ENCODE measurements at places on chromosomes 5 and 9.
A peak's percentile ranks its signal among the peaks of the same experiment; 100 is the strongest.

- DNase-seq = no peak
These were observed 97.6 kb downstream of the BARX1 start for GRCh38 chr9:93857528-93857927.

DNA sequence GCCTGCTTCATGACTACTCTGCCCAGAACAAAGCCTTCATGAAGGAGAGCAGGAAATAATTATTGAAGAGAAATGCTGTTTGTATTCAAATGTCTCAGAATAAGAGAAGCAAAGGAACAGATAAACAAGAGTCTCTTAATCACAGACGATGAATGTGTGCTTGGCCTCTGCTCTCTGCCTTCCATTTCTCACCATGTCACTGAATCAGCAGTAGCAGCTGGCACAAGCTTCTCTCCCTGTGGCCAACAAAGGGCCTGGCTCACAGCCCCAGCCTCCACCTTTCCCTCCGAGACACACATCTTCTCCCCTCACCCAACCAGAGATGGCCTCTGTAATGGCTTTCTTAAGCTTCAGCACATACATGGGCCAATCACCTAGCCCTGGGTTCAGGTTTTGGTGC, 128.1 kb upstream of the SLIT3 start:
- DNase-seq = no peak

DNA sequence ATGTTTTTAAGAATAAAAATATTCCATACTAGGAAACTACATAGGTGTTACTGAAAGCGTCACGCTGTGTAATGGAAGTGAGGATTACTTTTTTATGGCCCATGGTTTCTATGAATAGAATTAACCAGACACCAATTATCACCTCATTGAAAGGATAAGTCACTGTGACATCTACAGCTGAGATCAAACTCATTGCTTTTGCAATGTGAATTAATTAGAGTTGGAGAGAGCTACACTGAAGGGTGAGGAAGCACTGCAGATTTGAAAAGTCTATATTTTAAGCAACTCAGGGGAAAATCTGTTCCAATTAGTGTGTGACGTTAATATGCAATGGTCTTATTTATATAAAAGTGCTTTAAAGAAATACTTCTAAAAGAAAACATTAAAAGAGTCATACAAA, 1300.1 kb upstream of the DMAC1 start:
- no peak for DNase-seq

- no peak for DNase-seq
These were observed 52.7 kb upstream of the CCNG1 start for GRCh38 chr5:163384669-163385068.

DNA sequence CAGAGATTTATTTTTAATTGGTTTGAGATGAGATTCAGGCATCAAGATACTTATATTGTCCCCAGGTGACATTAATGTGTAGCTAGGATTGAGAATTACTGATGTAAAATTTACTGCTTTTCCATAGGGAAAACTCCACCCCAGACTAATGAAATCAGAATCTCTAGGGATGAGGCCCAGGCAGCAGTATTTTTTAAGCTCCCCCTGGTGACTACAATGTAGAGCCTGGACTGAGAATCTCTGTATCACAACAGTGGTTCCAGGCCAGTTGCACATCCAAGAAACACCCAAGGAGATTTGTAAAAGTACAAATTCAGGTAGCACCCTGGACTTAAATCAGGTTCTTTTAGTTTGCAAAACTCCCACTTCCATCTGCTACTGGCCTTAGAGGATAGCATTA, 185.7 kb downstream of the MARCHF11 start:
- DNase-seq = no peak

DNA sequence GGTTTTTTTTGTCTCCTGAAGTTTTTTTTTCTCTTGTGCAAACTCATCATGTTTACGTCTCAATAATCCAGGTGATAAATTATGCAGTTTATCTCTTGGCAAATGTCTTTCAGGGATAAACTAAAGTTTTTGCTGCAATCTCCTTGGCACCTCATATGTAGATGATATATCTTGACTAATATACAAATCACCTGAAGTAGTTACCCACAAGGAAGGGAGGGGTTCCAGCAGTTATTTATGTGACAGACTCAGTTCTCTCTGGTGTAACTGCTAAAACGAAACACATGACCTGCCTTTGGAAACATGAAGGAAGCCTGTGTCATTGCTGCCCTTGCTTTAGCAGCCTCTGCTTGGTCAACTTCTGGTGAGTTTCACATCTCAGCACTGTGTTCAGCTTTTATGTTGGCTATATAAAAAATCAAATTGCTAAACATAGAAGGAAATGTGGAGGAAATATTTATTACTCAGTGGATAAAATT, 39.3 kb upstream of the KIAA1958 start:
- DNase-seq = no peak

- no peak for DNase-seq
These were observed 4.4 kb upstream of the SLIT3 start for GRCh38 chr5:169305366-169305765.

DNA sequence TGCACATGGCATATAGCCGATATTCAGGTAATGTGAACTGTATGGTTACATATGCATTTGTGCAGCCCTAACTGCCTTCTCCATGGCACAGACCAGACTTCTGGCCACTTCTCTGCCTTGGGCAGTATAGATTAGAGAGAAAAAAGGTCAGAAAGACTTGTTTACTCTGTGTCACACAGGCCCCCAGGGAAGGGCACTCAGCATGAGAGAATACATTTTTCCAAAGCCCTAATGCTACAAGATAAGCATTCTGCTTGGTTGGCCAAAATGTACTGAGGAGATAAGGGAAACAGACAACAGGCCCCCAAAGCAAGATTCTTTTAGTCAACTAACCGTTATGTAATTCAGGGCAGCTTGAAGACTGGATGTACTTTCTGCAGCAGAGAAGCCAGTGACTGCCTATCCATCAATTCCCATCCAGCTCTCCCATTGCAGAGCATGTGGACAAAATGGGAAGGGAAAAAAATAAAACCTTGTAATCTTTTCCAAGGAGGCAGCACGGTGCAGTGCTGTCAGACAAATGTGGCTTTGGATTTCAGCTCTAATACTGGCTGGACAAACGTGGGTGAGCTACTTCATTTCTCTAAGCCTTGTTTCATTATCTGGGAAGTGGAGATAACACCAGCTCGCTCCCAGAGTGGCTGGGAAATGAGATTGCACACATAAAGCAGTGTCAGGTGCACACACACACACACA, 205.9 kb downstream of the NSG2 start:
- no peak for DNase-seq

- no peak for DNase-seq
These were observed 16.4 kb downstream of the ZSWIM6 start for GRCh38 chr5:61348447-61348846.

- DNase-seq = no peak
These were observed 193.1 kb downstream of the PAX5 start for GRCh38 chr9:36840898-36841536.

- no peak for DNase-seq
These were observed 19.7 kb downstream of the RAI14 start for GRCh38 chr5:34675857-34676256.

GRCh38 chr5:67817652-67818051, 397.9 kb upstream of the PIK3R1 start:
- DNase-seq = no peak

DNA sequence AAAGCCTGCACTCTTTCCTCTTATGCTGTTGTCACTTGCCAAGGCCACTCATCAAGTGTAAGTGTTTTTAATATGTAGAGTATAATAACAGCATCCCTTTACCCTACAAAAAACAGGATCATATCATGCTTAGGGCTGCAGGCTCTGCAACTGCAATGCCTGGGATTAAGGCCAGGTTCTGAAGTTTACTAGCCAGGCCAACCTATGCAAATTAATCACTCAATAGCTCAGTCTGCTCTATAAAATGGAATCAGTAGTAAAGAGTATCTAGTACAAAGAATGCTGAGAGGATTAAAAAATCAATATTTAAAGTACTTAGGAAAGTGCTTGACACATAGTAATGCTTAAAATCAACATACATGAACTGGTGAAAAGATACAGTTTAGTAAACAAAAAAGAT, 253.3 kb downstream of the EDIL3 start:
- DNase-seq = no peak

DNA sequence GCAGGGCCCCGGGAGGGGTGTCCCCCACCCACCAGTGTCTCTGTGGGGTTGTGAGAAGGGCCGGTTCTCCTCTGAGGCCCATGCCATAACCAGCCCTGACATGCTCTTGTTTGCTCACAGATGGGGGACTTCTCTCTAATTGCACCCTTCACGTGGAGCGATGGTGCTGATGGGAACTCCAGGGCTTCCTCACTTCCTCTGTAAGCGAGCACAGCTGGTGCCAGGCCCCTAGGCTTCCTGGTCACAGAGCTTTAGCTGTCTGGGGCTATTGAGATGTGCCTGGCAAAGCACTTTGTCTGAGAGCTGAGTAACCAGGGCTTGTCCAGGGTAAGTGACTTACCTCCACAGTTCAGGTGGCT, 36.4 kb downstream of the PHF2 start:
- no peak for DNase-seq

- no peak for DNase-seq
These were observed 757.7 kb upstream of the SEMA6A start for GRCh38 chr5:117332341-117332740.

GRCh38 chr5:53482717-53483638, 2.5 kb downstream of the FST start:
- no peak for DNase-seq

DNA sequence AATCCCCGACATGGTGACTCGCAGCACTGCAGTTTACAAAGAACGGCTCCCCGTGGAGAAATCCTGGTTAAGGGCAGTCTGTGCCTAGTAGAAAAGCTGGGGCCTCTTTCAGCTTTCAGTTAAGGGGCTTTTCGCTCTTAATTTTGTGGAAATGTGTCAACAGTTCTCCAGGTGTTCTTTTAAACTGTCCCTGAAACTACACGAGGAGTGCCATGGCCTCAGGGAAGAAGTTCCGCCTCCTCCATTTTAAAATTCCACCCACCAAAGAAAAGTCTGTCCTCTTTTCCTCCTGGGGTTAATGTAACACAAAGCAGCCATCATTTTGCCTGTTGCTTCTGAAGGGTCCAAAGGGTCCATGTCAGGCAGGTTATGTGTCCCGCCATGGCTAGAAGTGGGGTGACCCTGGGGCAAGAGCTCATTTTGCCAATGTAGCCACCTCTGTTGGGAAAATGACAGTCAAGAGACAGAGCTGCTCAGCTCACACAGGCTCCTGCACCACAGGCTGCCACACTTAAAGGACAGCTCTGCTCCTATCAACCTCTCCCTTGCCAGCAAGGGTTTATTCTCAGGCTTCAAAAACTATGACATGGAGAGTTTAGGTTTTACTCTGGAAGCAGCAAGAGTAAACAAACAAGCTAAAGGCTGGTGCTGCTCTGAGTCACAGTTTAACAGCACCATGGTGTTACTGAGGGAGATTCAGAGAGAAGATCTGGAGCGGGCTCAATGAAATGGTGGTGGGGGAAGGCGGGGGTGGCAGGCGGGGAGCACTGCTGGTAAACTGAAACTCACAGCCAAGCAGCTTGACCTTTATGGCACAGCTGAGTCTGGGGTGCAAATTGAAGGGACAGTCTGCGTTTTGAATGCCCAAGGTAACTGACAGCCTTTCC, 3.2 kb downstream of the WHRN start:
- DNase-seq = no peak

GRCh38 chr9:84567805-84568204, 101.7 kb upstream of the NTRK2 start:
- DNase-seq = no peak

- no peak for DNase-seq
These were observed 80.1 kb downstream of the ZCCHC7 start for GRCh38 chr9:37200433-37201005.

DNA sequence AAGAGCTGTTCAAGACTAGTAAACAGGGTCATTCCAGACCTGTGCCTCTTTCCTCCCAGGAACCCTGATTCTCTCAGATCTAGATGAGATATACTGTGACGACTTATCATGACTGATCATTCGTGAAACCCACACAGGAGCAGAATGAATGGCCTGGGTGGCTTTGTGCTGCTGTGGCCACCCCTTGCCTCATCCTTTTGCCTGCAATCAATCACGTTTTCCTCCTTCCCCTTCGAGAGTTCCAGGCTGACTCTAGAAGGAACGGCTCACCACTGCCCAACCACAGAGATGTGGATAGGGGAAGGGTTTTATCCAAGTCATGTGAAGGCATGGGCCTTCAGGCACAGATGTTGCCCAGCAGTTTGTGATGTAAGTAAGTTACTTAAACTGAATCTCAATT, 5.8 kb downstream of the ANXA6 start:
- DNase-seq = no peak

DNA sequence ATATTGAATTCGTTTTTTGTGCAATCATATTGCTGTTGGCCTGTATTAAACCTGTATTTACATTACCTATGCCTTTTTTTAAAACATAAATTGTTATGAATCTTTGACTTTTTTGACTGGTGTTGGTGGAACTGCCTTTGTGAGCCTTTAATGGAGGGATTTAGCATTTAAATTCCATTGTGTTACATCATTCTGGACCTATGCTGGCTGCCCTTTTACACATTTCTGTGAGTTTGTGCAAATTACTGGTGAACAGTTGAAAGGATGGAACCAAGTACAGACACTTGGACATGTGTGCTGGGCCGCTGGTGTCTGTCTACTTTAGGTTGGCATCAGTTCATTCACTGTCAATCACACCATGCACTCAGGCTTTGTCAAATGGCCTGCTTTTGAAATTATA, 3.4 kb downstream of the SNX18 start:
- DNase-seq = no peak

- DNase-seq = no peak
These were observed 34.4 kb upstream of the SARDH start for GRCh38 chr9:133772581-133772980.

DNA sequence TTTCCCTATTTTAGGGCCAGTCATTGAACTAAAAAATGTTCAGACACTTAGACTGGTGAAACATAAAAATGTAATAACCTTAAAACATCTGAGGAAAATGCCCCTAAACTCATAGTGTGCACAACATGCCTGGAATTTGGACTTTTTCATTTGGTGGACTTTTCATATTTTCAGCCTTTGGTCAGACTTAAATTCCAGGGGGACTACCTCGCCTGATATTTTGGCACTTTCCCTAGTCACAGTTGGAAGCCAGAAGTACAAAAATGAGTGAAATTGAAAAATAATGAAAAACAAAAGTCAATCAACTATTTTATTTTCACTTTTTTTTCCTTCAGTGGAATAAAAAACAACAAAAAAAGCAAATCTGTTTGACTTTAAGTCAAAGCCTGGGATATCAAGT, 256.2 kb downstream of the ACTL7B start:
- DNase-seq = no peak

- DNase-seq = peak; percentile 35
These were observed 39.1 kb upstream of the RANBP6 start for GRCh38 chr9:6054280-6055099.

Data from stimulated activated CD8-positive, alpha-beta memory T cell treated with anti-CD3 and anti-CD28 coated beads, Interleukin-4, amount 100 ng/mL, for 24 hours (primary cell).